Stimulated activated CD8-positive, alpha-beta memory T cell treated with anti-CD3 and anti-CD28 coated beads, Interleukin-15, amount 100 ng/mL, for 4 hours (primary cell): ENCODE measurements at places on chromosomes 3 and 15.

GRCh38 chr15:55348281-55348778, 29.3 kb downstream of the PIGB start:
- no peak for DNase-seq

- DNase-seq = no peak
Measured at GRCh38 chr3:23438657-23439056, 235.5 kb downstream of the UBE2E2 start.

DNA sequence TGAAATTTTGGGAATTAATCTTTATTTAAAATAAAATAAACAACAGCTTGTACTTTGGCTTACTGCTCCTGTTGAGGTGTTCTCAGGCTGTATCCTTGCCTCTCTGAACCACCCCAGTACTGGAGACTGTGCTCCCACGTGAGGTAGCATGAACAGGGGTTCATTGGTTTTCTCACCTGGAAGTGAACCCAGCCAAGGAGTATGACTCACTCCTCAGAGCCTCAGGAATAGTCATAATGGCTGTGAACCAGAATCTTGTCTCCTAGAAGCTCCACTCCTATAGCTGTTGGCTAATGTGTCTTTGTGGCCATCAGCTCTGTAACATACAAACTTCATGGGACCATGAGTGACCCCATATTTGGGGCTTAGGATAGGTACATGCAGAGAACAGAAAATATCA, 122.5 kb upstream of the ST8SIA2 start:
- no peak for DNase-seq

DNA sequence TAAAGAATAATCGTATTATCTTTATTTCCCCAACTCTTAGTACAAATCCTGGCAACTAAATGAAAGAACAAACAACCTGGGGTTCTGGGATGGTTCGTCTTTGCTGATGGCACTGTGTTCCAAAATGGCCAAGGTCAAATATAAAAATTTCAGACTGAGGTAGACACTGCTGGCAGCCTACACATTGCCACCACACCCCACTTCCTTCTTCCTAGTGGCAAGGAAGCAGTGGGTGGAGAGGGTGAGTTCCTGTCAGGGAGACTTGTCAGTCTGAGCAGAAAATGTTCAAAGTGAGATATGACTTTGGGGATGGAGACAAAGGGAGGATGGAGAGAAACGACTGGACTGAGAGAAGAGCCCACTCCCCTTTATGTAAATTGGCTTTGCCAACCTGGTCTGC, 69.6 kb downstream of the LMCD1 start:
- no peak for DNase-seq

DNA sequence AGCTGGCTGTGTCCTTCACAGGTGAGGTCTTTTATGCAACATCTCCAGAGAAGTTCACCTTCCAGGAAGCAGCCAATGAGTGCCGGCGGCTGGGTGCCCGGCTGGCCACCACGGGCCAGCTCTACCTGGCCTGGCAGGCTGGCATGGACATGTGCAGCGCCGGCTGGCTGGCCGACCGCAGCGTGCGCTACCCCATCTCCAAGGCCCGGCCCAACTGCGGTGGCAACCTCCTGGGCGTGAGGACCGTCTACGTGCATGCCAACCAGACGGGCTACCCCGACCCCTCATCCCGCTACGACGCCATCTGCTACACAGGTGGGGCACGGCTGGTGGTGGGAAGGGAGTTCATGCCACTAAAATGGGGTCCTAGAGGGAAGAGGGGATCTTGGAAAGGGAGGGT, 40.1 kb downstream of the ACAN start:
- DNase-seq = no peak

DNA sequence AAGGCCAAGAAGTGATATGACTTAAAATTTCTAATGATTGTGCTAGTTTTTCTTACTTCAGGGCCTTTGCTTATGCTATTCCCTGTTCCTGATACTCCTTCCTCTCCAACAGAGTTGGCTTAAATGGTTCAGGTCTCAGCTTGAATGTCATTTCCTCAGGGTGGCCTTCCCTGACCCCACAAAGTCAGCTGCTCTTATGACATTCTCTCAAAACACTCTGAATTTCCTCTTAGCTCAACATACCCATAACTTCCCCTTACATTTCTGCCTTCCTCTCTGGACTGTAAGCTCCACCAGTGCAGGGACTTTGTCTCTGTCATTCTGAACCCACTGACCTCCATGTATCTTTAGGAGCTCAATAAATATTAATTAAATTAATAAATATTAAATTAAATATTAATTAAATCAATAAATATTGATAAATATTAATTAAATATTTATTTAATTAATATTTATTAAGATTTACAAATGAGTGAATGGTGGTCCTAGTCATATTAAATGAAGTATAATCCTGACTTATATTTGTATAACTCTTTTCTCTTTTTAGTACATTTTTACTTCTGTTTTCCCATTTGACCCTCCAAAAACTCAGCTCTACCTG, 17.9 kb upstream of the TMCC1 start:
- DNase-seq = no peak

DNA sequence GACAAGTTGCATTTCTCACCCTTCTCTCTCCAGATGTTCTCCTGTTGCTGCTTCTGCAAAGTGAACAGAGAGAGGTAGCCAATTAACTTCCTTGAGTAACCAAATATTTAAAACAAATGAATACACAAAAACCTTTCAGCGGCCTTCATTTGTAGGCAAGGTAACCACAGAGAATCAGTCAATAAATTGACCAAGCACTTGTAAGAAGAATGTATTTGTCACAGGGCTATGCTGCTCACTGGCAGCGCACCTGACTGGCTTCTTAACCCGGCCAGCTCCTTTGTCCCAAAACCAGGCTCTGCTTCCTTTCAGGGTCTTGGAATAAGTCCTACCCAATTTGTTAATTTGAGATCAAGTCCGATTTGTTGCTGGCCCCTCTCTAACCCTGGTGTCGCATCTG, 43.5 kb upstream of the STXBP5L start:
- DNase-seq = no peak

- DNase-seq = no peak
Measured at GRCh38 chr3:175267561-175267960, 408.4 kb downstream of the NAALADL2 start.

GRCh38 chr15:101206176-101206591, 45.7 kb downstream of the CHSY1 start:
- peak; percentile 88 for DNase-seq

DNA sequence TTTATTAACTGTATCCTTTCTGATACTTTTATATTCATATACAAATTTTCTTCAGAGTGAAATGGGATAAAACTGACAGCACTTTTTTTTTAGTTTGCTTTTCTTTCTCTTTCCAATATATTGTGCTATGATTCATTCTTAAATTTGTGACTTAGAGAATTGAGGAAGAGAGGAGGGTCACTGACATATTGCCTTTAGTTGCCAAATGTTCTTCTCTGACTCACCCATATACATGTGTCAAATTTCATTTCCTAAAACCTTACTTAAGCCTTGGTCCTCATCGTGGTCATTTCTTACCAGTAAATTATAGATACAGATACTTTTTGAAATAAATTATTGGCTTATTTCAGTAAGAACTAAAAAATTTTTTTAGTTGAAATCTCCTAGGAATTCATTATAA, 53.9 kb downstream of the CLASP2 start:
- no peak for DNase-seq

GRCh38 chr15:74304431-74304830, 63.0 kb downstream of the CYP11A1 start:
- DNase-seq = no peak

GRCh38 chr15:38470816-38471215, 16.9 kb downstream of the FAM98B start:
- no peak for DNase-seq

- no peak for DNase-seq
Measured at GRCh38 chr3:38782148-38782547, 33.9 kb downstream of the SCN10A start.

GRCh38 chr3:42526616-42527367, 24.3 kb downstream of the VIPR1 start:
- no peak for DNase-seq
